A673 (cell line): ENCODE measurements at places on chromosomes 11 and 22.

GRCh38 chr11:44134625-44135024 lies 39.1 kb downstream of the EXT2 start:
- DNase-seq = no peak

DNA sequence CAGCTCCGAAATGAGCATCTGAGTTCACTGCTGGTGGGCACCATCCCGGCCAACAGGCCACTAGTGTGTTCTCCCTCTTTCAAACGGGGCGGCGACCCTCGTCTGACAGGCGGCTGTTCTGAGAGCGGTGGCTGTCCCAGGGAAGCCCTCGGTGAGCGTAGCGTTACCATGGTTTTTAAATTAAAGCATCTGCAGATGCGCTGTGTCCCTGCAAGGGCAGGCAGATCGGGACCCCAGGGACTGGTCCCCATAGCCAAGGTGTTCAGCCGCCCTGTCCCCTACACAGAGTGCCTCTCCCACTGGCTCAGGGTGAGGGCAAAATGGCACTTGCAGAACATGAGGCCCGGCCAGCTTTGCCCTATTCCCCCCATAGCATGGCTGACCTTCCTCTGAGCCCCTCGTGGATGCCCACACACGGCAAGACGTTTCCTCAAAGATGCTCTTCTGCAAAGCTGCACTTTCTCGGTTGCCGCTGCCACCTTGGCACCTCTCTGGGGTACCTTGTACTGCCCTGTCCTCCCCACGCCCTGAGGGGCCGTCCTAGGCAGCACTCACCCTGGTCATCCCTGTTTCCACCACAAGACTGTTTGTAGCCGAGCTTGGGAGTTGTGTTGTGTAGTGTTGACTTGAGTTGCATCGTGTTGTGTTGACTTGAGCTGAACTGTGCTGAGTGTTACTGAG lies 51.9 kb upstream of the KCNQ1OT1 start:
- DNase-seq = no peak

- peak; percentile 18 for DNase-seq
These were observed 134.1 kb downstream of the ARHGAP42 start for GRCh38 chr11:100821198-100821597.

GRCh38 chr22:23313791-23314567 lies 133.7 kb downstream of the BCR start:
- DNase-seq = no peak

GRCh38 chr11:65279741-65280440 lies 18.1 kb downstream of the POLA2 start:
- peak; percentile 39 for DNase-seq

GRCh38 chr22:47929646-47930185 lies 1167.3 kb downstream of the TBC1D22A start:
- no peak for DNase-seq

DNA sequence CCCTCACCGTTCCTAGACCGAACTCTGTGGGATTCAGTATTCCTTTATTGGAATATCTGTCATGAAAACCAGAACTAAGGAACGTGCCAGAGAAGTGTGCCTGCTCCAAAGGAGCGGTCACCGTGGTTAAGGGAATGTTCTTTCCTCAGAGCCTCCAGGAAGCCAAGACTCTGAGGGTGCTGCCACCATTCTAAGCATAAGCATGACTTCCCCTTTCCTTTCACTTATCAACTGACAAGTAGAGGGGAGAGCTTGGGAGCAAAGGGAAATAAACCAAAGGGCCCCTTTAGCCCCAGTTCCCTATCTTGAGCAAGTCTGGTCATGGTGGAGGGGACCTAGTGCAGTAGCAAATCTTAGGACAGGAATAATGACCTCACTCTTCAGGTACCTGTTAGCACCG lies 26.8 kb downstream of the CTR9 start:
- DNase-seq = no peak

- no peak for DNase-seq
These were observed 271.5 kb upstream of the SESN3 start for GRCh38 chr11:95502522-95502921.

- no peak for DNase-seq
These were observed at the start of gene HPX for GRCh38 chr11:6440906-6441358. TSS of gene HPX (minus strand) at chr11:6440987. CDS start at chr11:6440963, 24 bp downstream.

DNA sequence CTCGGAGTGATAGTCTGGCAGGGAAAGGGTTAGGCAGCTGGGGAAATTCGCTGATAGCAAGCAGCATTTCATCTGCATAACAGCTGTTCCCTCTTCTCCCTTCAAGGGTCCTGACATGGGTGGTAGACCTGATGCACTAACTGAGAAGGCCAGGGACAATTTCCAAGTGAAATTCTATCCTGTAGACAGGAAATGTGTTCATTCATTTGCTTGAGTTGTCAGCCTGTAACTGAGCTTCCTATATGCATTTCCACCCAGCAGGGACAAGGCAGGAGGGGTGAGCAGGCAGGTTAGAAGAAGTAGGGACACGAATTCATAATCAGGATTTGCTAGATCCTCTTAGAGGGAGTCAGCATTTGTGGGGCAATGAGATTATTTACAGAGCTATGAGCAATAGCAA lies 154.3 kb upstream of the NCAM1 start:
- DNase-seq = peak; percentile 85

GRCh38 chr22:49602481-49602880 lies 225.2 kb downstream of the BRD1 start:
- DNase-seq = no peak

GRCh38 chr11:113579292-113579940 lies 104.2 kb upstream of the DRD2 start:
- DNase-seq = no peak

DNA sequence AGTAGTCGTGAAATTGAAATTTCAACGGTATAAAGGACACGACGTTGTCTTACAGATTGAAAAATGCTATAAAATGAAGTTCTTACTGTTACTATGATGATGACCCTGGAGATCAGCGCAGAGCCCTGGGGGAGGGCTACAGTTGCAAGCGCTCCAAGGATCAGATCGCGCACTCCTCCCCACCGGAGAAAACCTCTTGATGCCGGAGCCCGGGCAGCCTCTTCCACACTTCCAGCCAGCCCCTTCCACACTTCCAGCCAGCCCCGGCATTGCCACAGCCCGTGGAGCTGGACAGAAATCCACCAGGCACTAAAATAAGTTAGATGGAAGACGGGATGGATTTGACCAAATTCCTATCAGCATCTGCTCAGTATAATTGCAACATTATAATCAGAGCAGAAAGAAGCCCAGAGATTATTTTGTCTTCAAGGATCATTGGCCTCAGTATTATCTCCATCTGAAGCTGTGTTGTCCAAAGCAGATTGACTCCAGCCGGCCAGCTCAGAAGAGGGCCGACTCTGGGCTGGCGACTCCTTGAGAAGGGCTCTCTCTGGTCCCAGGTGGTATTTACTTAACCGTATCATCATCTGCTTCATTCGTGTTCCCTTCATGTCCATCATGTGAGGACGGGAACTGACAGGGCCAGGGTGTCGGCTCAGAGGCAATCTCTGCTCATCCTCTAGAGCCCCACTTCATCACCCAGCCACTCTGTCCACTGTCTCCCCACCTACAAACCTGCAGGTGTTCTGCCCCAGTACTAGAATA lies 777 bp upstream of the MICAL3 start:
- no peak for DNase-seq

DNA sequence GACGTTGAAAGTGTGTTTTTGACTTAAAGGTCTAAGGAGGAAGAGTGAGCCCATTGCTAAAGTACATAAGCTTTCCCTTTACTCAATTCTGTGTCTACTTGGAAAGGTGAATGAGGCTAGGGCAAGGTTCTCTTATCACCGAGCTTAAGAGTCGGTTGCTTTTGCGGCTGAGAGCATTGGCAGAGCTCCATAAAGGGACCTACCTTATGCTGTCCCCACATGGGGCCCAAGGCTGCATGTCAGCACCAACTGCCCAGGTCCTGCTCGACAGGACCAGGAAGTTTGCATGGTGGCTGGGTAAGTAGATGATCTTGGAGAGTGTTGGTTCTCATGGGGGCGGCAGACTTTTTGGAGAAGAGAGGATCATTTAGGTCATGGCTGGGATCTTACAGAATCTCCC lies 91.2 kb downstream of the ZBTB16 start:
- DNase-seq = no peak

- no peak for DNase-seq
These were observed 46.8 kb downstream of the PPP2R1B start for GRCh38 chr11:111719379-111719778.

GRCh38 chr22:45206233-45206632 lies 34.5 kb downstream of the KIAA0930 start:
- no peak for DNase-seq

DNA sequence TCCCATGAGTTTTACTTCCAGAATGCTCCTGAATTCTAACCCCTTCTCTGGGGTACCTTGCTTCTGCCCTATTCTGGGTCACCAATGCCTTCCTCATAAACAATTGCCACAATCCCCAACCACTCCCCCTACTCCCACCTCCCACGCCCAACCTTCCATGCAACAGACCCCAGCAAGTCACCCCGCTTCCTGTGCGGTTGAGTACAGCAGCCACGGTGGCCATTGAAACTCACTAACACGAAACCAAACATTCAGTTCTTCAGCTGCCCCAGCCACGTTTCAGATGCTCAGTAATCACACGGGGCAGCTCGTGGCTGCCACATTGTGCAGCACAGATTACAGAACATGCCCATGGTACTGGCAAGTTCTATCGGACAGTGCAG lies 3.7 kb upstream of the BCR start:
- no peak for DNase-seq

GRCh38 chr11:121349790-121350189 lies 57.2 kb downstream of the SC5D start:
- no peak for DNase-seq

- DNase-seq = no peak
These were observed 59.3 kb downstream of the CELSR1 start for GRCh38 chr22:46478083-46478551.

DNA sequence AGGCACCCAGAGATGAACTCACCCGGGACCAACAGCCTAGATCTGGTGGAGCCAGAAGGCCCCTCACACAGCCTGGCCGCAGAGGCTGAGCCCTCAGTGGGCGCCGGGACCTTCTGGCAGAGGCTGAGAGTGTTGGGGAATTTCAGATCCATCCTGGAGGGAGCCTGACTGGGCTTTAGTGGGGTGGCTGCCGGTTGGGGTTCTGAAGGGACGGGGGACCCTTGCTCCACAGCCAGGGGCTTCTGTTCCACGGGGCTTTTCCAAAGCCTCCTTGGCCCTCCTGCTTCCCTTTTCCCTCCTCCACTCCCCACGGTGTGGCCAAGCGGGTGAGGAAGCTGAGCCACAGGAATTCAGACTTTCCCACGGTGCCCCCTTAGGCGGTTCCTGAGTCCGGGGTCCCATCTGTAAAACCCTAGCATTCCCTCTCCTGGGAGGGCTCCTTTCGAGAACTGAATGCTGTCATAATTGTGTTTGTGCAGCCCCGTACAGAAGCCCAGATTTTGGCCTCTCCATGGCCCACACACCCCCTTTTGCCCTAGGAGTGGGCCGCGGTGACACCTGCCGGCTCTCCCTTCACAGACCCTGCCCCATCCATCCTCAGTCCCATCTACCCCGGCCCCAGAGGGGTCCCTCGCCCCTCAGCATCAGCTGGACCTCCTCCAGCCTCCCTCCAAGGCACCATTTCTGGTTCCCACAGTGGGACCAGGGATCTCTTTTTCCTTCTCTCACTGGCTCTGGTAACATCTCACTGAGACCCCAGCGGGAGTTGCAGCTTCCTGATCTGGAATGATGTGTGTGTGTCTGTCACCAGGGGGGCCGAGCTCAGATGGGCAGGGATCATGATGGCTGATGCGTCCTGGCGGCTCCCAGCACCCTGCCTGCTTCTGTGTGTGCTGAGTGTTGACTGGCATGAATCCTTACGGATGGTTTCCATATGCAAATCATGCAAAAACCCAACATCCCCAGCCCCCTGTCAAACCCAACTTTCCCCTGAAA lies 1048.4 kb downstream of the TBC1D22A start:
- DNase-seq = no peak

- peak; percentile 24 for DNase-seq
These were observed 10.9 kb upstream of the ADSL start for GRCh38 chr22:40335358-40335757.

- DNase-seq = no peak
These were observed 5.8 kb upstream of the HMBS start for GRCh38 chr11:119078675-119079420.

- no peak for DNase-seq
These were observed 921.7 kb upstream of the RAG2 start for GRCh38 chr11:37519781-37520180.

GRCh38 chr11:18485913-18486528 lies 30.4 kb downstream of the LDHAL6A start:
- no peak for DNase-seq

- DNase-seq = no peak
These were observed 3.1 kb downstream of the SAA2 start for GRCh38 chr11:18245396-18245795.

DNA sequence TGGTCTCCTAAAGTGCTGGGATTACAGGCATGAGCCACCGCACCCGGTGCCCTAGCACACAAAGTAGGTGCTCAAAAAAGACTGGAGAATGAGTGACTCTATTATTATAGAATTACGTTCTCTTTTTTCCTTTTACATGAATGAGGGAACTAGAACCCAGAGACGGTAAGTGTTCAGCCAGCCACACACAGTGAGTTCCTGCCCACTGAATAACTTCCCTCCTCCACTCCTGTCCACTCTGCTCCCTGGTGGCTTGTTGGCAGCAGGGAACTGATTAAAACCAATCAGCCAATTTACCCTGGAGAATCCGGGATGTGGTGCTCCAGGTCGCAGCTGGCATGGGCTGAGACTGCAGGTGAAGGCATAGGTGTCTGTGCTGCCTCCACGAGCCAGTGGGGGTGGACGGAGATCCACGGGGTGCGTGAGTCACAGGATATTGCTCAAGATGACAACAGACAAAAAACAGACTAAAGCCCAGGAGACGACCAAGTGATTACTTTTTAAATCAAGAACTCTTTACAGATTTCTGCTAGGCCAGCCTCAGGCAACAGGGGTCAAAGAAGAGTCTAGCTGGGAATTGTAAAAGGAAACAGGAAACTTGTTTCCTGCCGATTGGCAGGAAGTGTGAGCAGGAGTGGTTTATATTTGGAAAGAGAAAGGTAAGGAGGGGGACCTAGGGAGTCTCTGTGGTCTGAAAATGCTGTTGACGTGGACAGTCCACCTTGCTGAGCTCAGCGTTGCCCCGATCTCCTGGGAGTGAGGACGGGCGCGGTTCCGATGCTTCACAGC lies 95.2 kb upstream of the TP53I11 start:
- peak; percentile 65 for DNase-seq

GRCh38 chr11:69671734-69672465 lies 3.3 kb downstream of the LTO1 start:
- DNase-seq = peak; percentile 46

- no peak for DNase-seq
These were observed 261.1 kb downstream of the SBF2 start for GRCh38 chr11:10032935-10033334.

GRCh38 chr11:96647621-96648020 lies 257.8 kb downstream of the JRKL start:
- peak; percentile 48 for DNase-seq
